ENCODE measurements at places on chromosomes 16 and 17.

DNA sequence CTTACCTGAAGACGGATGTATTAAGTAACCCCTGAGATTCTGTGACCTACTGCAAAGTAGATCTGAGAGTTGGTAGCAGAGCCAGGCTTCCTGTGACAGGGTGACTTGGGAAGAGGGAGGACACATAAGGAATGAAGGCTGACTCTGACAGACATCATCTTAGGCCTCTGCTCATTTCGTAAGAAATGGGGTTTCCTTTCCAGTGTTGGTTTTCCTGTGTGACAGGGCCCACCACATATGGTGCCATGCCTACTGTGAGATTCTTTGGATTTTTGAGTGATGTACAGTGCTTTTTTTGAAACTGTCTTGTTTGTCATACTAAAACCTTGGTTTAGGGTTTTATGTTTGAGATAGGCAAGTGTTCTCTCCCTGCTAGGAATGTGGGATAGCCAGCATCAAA lies 12.7 kb downstream of the LIG3 start:
- DNase-seq, result no peak

- DNase-seq, result no peak
Observed at GRCh38 chr16:13372421-13372820, 471.0 kb downstream of the SHISA9 start.

- DNase-seq, result no peak
Observed at GRCh38 chr17:72591289-72592241, 470.7 kb downstream of the SOX9 start.

DNA sequence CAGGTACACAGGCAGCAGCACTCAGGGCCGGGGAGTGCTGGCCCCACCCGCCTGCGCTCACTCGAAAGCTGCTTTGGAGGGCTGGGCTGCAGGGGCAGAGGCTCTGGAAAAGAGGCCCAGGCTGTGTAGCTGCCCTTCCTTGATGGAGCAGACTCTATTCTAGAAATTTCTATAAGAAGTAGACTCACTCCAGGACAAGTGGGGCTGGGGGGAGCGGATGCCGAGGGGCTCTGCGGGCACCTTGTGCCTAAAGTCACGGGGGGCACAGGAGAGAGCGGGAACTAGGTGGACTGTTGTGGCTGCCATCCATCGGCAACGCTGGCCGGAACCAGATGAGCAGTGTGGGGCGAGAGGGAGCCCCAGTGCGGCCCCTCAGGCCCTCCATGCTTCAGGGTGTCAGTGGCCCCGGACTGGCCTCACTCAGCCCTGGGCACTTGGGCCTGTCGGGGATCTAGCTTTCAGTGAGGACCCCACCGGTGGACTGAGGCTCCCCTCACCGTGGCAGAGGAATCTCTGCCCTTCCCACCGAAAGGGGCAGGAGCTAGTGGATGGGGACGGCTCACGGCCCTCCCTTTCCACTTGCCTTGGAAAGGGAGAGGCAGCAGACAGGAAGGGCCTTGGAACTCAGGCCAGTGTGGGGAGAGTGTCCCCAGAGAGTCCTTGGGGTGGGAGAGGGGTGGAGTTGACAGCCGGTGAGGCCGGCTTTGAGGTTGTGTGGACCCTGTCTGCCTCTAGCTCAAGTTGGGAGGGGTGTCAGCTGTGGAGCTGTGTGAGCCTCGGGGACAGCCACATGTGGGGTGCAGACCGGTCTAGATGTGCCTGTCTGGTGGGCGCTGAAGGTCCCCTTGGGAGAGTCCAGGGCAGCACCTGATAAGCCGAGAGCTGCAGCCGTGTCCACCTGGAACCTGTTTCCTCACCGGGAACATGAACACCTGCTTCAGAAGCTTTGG lies 16.6 kb downstream of the ENDOV start:
- DNase-seq, result no peak

DNA sequence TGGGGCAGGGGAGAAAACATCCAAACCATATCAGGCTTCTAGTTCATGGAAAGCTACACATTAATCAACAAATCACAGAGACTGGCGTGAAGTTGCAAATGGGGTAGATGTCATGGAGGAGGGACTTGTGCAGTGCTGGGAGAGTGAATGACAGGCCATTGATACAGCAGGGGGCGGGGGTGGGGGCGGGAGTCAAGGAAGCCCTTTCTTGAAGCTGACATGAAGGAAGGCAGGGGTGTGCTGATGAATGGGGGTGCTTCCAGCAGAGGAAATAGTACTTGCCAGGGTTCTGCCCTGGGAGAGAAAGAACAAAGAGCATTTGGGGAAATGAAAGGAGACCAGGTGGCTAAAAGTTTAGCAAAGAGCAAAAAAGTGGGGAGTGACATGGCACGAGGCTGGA lies 269.9 kb downstream of the SHISA9 start:
- no peak for DNase-seq

- DNase-seq, result no peak
Observed at GRCh38 chr16:87702325-87702811, 63.4 kb downstream of the KLHDC4 start.

DNA sequence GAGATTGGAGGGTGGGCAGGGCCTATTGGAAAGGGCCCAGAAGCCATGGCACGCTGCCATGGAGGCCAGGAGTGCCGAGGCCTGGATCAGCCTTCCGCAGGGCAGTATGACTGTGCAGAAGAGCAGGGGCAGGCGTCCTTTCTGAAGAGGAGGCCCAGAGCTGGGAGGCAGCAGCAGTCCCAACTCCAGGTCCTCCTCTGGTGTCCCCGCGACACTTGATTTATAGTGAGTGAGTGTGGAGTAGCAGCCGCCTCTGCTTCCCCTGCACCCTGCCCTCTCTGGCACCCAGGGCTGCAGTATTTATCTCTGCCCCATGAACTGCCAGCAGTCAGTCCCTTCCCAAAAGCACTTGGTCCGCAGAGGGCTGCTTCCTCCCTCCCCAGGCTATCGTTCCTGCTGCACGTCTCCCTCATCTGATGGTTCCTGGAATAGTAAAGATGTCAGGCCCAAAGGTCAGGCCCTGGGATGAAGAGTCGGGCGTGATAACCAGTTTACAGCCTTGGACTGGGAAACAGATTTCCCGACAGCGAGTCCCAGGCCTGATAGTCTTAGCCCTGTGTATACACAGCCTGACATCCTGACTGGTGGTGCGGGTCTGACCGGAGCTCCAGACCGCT lies 32.9 kb downstream of the PGS1 start:
- no peak for DNase-seq

DNA sequence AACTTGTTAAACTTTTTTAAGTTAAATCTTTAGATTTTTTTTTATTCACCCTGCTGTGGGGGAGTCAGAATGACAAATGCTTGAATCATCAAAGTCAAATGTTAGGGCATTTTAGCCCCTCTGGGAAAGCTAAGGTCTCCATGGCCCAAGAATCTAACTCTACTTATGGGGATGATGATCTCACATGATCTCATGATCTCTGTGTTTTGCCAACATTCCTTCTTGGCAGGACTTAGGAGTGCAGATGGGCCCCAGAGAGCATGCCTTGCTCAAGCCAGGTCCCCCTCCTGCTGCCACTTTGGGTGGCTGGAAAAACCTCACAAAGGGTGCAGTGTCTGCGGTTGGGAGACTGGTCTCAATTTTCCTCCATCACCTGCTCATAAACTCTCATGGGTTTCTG lies 108.6 kb downstream of the PRKCB start:
- no peak for DNase-seq

- DNase-seq, result no peak
Observed at GRCh38 chr16:24838554-24839266, 7.1 kb upstream of the SLC5A11 start.

DNA sequence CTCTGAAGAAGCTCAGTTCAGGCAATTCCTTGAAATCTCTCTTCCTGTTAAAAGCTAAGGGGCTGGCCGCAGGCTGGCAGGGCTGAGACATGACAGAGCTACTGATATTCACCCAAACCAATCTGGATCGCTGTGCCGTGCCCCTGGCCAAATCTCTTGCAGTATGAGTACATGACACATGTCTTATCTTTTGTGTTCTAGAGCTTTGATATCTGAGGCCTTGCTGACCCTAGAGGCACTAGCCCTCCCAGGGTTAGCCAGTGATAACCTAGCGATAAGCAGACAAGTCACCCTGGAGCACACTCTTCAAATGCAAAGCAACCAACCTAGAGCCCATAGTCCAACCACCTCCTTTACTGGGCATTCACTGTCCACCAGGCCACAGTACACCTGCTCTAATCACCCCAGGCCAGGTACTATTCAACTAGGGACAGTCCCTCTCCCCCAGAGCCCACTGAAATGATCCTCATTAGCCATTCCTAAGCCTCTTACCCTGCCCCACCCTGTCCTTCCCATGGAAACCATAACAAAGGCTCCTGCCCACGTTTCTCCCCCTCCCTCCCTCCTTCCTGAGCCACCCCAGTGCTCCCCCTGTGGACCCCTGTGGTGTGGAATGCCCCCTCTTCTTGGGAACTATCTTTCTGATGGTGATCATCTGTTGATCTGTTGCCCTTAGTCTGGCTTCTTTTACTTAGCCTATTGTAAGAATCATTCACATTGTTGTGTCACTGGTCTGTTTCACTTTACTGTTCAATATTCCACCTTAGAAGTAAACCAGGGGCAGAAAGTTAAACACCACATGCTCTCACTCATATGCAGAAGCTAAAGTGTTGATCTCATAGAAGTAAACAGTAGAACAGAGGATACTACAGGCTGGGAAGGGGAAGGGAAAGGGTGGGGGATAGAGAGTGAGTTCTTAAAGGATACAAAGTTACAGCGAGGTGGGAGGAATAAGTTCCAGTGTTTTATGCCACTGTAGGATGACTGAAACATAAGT lies 52.5 kb downstream of the TEKT5 start:
- no peak for DNase-seq

- no peak for DNase-seq
Observed at GRCh38 chr16:27214084-27214961, 11.0 kb downstream of the KDM8 start.

DNA sequence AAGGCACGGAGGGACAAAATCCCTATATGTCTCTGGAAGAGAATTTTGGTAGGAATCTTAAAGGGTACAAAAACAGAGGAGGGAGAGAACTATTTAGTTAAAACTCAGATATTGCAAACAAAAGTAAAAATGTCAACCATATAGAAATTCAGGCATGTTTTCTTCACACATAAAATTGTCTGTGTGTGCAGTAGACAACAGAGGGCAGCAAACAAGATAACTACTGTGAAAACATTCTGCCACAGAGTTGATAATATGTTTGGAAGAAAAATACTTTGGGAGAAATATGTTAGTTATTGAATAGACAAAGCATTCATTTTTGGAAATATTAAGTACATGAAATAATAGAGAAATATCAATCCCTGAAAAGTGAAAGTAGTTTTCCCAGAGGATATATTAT lies 56.2 kb downstream of the SNX11 start:
- DNase-seq, result no peak

GRCh38 chr17:1590029-1590746 lies 27.6 kb upstream of the PITPNA start:
- no peak for DNase-seq

- no peak for DNase-seq
Observed at GRCh38 chr16:67237396-67238277, 9.6 kb downstream of the FHOD1 start.

DNA sequence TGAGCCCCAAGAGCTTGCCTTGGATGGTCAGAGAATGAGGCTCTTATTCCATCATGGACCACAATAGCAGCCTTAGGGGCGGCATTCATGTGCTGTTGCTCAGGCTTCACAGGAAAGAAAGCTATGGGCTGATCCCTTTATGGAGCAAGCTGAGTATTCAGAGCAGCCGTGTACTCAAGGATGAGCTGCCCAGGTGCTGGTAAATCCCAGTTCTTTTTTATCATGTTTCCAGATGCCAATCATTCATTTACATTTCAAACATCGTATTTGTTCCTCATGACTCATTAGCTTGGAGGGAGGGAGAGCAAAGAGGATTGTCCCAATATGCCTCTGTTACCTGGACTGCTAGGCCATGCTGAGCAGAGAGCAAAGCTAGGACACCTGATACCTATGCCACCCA lies 475.7 kb downstream of the SHISA9 start:
- no peak for DNase-seq

- no peak for DNase-seq
Observed at GRCh38 chr17:78267253-78268073, 36.0 kb downstream of the TMEM235 start.

DNA sequence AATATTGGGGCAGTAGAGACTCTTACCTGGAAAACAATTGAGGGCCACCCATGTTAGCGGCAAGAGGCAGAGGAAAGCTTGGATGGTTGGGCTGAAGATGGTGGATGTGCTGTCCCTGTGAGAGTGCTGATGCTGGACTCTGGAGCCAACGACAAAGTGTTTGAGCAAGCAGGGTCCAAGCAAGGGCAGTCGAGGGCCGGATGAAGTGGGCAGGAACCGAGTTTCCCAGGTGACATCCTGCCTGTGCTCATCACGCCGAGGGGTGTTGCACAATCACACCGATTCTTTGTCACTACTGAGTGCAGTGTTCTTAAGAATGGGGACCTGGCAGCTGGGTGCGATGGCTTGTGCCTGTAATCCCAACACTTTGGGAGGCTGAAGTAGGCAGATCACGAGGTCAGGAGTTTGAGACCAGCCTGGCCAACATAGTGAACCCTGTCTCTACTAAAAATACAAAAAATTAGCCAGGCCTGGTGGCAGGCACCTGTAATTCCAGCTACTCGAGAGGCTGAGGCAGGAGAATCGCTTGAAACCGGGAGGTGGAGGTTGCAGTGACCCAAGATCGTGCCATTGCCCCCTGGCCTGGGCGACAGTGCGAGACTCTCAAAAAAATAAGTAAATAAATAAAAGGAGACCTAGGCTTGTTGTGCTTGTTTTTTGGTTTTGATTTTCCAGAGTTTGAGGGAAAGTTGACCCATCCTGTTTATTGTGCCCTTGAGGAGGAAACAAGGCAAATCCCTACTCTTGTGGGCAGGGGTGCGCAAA lies 6.1 kb downstream of the PYCARD start:
- DNase-seq, result no peak

DNA sequence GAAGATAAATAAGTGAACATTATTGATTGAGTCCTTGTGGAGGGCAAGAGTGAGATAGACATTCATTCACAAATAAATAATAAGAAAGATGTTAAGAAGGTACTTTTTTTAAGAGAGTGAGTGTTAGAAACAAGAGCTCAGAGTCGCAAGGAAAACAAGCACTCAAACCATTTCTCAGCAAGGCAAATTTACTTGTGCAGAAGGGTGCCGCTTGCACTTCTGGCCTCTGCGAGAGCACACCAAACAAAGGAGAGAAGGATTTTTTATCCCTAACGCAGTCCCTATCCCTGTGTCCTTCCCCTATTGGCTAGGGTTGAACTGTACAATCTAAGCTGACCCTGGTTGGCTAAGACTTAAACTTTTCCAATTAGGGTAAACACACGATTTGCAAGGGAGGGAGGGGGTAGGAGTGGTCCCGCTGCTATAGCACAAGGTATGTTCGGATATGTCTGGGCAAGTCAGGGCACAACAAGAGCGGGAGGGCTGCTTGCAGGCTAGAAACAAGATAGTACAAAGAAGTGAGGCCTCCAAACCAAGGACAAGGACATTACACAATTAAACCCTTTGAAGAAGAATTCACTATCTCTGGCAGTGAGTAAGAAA lies 156.2 kb downstream of the PPM1E start:
- DNase-seq, result no peak

All from DMS153 (cell line).